Right atrium auricular region (tissue), 2 donors: ENCODE measurements at places on chromosomes 11 and 22. TPM values are rescaled to one million over a fixed set of nuclear protein-coding genes. Genes with fewer than 3 reads are reported as not detected.

- no peak for DNase-seq
These were observed 10.2 kb upstream of the APOL6 start for GRCh38 chr22:35638001-35638400.

DNA sequence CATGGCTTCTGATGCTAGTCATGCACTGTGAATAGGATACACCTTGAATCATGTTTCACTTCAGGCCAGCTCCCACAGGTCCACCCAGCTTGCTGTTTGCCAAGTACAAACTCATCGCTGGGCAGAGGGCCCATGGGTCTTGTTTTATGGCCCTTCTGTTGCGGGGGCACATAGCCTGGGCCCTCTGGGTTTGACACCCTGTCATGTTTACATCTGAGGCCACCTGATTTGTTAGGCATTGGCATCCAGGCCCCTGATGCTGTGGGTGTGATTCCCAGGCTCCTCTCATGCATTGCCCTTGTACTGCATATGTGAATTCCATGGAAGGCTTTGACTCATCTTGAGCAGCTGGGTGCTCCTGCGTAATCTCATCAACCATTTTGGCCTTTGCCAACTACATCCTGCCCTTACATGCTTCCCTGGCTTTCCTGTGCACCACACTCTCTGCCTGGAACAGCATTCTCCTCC is 32.6 kb downstream of the PPFIBP2 start:
- DNase-seq: no peak

DNA sequence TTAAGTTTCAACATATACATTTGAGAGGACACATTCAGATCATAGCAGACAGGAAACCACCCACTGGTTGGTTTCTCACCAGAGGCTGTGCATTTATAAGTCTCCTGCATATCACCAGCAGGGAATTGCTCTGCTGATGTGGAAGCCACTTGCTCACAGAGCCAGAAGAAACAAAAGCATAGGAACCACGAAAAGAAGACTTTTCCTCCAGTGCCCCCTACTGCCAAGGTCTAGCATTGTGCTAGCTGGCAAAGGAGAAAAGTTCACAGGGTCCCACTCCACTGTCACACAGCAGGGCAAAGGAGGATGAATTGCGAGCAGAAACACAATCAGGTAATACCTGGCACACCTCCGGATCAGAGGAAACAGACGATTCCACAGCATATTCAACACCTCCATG is 28.9 kb upstream of the ISX start:
- DNase-seq: no peak

GRCh38 chr11:108961095-108961494 is 296.2 kb downstream of the DDX10 start:
- DNase-seq: no peak

GRCh38 chr11:103881584-103881983 is 154.9 kb upstream of the DDI1 start:
- DNase-seq: no peak

- no peak for DNase-seq
These were observed 195 bp upstream of the CREB3L1 start for GRCh38 chr11:46277313-46277621.

- no peak for DNase-seq
These were observed 37.4 kb downstream of the LARGE2 start for GRCh38 chr11:45959851-45960250.

DNA sequence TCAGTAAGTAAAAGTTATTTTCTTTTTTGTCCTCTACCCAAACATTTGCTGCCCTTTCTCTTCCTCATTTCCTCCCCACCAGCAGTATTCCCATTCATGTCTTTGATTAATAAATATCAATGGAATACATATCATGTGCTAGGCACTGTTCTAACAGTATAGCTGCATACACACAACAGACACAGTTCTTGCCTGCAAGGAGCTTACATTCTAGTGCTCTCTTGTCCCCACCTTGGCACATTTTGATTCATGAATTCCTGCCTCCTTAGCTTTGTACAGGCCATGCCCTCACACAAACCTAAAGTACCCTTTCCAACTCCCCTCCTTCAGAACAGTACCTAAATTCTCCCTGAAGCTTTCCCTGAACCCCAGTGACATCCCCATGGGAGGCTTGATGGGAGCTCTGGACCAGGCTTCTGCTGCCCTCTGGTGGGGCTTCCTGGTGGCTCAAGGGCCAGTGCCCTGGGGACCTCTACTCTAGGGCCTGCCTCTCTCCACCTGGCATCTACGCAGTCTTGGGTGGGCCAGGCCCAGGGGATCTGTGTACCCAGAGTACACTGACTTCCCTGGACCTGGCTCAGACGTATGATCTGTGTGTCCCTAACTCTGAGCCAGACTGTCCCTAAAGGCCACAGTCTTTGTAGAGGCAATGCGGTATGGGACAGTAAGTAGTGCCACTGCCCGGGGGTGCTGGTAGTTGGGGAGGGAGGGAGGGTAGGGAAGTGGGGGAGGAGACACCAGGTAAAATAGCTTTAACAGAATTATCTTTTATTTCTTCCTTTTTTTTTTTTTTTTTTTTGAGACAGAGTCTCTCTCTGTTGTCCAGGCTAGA is 14.1 kb downstream of the RPS13 start:
- DNase-seq: no peak

DNA sequence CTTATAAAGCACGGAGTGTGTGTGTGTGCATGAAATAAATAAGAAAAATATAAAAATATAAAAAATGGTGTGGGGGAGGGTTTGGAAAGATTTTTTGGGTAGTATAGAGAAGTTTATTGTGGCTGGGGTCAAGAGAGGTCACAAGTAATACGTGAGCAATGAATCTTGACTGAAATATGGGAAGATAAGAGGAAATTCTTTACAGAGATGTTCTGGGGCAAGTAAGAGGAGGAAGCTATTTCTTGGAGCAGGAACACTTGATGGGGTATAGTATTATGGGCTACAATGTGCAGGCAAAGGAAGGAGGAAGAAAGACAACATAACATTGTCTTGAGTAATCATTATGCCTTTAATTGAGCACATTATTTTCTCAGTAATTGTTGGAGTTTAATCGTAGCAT is 2.1 kb downstream of the HBD start:
- no peak for DNase-seq

GRCh38 chr22:34812631-34813030 is 253.3 kb upstream of the ISX start:
- no peak for DNase-seq

- DNase-seq: no peak
These were observed 111.8 kb downstream of the SNX19 start for GRCh38 chr11:130804306-130805076.

DNA sequence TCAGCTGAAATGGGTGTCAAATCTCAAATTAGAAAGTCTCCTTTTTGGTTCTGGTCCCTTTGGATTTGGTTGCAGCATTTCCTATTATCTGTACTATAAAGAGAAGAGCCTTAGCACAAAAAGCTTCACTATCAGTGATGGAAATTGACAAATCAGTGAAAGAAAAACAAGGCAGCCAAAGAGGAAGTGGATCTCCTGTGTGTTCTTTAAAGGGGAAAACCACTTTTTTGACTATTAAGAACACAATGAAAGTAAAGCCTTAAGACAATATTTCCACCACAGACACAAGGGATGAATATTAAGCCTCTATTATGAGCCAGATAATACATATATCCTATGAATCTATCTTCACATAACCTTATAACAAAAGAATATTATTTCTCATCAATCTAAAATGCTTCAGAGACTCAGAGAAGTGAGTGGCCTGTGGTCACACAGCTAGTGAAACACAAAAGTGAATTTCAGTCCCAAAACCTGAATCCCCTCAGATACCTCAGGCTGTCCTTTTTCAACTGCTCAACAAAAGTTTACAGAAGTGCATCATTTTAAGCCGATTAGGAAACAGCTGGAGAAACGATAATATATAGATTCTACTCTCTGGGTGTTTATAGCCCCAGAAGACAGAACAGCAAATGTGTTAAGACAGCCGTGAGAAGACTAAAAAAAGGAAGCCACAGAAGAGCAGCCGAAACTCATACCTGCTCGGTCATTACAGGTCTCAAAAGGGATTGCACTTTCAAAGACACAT is 24.4 kb upstream of the FSHB start:
- no peak for DNase-seq

- no peak for DNase-seq
These were observed 150.2 kb downstream of the ETS1 start for GRCh38 chr11:128437136-128437535.

GRCh38 chr11:111776398-111777093 is 10.4 kb upstream of the PPP2R1B start:
- no peak for DNase-seq

DNA sequence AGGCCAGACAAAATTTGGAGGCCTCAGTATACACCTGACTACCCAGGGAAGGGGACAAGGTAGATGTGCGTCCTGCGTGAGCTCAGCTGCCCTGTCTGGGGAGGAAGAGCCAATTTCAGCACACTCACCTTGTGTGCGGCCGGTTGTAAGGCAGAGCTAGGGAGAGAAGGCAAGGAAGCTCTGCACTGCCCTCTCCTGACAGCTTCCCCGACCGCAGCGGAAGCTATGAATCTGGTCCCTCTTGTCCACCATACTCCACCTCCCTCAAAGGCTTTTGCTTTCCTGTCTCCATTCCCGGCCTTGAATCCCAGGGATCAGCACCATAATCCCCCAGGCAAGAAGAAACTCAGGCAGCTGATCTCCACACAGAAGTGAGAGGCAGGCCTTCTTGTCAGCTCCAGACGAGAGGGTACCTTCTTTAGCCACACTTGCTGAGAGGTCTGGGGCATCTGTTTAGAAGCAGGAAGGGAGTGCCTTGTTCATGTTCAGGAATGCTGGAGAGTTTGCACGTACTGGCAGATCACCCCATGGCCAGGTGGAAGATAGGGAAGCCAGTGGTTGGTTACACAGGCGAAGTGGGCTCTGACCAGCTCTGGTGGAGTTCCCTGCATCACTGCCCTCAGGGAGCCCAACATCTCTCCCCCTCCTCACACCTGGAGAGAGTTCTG is 62.5 kb downstream of the FEZ1 start:
- DNase-seq: no peak

- no peak for DNase-seq
These were observed 79.3 kb downstream of the MICAL2 start for GRCh38 chr11:12189543-12190235.

DNA sequence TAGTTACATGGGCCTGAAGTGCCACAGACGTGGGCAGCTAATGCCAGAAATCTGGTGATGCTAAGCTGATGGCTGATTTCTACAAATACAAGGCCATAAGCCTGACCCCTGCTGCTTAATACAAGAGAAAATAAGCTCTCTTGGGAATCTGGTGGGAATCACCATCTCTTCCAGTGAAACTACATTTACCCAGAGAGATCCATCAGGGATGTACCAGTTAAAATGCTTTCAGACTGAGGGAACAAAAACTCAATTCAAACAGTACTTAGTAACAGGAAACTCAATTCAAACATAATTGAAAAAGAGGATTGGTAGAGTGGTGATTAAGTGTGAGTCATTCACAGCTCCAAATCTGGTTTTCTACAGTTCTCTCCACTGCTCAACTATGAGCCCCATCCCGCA is 1.7 kb upstream of the CAVIN3 start:
- DNase-seq: no peak

DNA sequence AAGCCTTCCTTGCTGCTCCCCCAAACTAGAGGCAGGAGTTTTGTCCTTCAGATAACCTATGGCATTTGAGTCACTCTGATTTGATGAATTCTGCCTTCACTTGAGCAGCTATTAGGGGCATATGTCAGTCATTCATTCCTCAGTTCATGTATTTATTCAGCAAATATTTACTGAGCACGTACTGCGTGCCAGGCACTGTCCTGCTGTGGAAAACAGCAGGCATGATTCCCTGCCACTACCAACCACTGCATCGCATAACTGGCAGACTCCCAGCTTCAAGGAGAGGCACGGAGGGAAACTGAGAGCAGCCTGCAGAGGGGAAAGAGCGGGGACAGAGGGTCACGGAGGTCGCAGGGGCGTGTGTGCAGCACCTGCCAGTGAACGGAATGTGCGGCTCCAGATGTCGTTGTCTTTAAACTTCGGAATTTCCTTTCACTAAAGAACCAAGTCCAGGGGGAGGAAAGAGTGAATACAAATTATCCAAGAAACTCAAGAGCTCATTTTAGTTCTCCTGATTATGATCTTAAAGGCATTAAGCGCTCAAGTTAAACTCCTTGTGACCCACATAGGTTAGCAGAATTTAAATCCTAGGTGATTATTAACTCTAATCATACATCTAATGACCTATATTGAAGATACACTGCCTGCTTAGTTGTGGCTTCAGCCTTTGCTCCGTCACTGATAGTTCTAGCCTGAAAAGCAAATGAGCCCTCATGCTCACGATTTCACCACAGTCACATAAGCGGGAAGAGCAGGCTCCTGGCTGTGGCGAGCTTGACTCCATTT is 12.6 kb downstream of the PPARA start:
- DNase-seq: no peak

DNA sequence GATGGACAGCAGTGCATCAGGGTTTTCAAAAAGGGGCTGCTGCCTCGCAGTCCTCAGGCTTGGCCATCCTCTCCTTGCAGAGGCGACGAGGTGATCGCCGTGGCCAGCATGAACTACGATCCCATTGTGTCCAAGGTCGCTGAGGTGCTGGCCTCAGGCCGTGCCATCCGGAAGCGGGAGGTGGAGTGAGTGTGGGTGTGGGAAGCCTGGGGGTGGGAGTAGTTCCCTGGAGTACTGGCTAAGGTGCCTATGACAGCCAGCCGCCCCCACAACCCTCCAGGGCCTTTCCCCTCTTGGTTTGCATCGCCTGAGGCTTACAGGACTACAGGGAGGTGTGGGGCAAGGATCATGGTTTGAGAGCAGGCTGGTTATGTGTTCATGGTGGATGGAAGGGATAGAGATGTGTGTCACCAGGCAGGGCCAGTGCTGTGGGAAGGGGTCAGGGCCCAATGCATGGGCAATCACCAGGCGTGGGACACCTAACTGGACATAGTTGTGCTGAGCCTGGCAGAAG is 2.1 kb upstream of the LZTR1 start:
- DNase-seq: no peak

The OR52E8 gene
- total RNA-seq: not detected

The BIRC3 gene
- 9.1 TPM for total RNA-seq

The HORMAD2 gene
- total RNA-seq: not detected

The OR52A1 gene
- not detected for total RNA-seq

The MS4A6E gene
- total RNA-seq: not detected

The HEPHL1 gene
- total RNA-seq: not detected

The MUC5B gene
- total RNA-seq: not detected

The C11orf58 gene
- total RNA-seq: 128 TPM

The A4GALT gene
- 40.8 TPM for total RNA-seq

The LMO1 gene
- total RNA-seq: not detected

The GLYATL1 gene
- total RNA-seq: not detected

The GLYAT gene
- total RNA-seq: not detected

The GRM5 gene
- not detected for total RNA-seq

The SHANK2 gene
- 0.35 TPM for total RNA-seq

The ELFN2 gene
- not detected for total RNA-seq

The LRRC56 gene
- 0.12 TPM for total RNA-seq
